ENCODE measurements at places on chromosomes 11 and 22.

DNA sequence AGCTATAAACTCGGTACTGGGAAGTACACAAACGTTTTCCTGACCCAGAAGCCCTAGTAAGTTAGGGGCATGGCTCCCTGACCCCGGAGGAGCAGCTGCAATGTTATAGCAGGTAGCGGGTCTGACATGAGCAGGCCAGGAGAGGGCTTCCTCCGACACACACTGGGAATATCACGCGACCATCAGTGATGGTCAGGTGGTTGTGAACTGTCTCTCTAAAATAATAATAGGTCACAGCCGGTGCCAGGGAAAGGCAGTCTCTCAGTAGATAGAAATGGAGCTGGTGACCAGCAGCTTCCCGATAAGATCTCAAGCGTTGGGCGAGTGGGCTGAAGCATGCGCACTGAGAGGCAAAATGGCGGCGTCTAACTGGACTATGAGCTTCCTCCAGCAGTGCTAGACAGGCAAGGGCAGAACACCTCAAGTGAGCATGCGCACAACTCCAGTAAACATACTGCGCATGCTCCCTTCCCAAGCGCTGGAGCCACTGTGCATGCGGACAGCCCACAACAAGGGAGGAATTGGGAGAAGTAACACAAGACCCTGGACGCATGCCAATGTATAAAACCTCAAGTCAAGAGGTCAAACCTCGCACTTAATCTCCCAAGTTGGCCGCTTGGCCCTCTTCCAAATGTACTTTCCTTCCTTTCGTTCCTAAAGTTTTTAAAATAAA lies 22.3 kb upstream of the TESMIN start:
- no peak for DNase-seq

DNA sequence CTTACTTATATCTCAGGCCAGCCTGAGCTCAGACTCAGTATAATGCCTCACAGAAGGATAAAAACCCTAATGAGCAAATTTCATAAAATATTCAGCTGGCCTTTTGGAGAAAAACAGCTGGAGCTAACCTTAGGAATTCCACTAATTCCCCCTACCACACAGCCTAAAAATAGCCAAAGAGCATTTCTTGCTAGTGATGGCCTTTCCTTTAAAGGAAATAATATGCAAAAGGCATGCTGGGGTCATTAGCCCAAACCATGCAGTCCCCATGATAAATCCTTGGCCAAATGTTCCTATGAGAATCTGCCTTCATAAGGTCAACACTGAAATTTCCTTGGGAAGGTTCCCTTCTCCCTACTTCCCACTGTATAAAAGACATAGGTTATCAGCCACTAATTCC lies 38.2 kb downstream of the SYTL2 start:
- no peak for DNase-seq

DNA sequence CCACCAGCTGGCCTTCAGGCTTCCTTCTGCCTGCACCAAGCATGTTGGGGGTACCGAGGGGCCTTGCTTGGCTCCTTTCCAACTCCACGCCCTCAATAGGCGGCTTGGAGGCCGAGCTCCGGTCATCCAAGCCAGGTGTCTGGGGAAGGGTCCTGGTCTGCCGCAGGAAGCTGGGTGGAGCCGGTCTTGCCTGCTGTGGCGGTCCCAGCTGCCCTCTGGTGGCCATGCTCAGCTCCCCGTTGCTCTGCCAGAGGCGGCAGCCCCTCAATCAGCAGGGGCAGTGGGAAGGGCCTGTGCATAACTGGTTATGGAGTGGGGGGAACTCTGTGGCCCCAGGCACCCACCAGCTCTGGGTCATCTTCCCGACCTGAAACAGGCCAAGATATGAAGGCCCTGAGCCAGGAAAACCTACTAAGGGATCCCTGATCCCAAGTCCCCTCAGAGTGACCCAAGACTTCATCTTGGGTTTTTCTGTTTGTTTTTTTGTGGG lies 3.2 kb downstream of the ARVCF start:
- DNase-seq, result no peak

DNA sequence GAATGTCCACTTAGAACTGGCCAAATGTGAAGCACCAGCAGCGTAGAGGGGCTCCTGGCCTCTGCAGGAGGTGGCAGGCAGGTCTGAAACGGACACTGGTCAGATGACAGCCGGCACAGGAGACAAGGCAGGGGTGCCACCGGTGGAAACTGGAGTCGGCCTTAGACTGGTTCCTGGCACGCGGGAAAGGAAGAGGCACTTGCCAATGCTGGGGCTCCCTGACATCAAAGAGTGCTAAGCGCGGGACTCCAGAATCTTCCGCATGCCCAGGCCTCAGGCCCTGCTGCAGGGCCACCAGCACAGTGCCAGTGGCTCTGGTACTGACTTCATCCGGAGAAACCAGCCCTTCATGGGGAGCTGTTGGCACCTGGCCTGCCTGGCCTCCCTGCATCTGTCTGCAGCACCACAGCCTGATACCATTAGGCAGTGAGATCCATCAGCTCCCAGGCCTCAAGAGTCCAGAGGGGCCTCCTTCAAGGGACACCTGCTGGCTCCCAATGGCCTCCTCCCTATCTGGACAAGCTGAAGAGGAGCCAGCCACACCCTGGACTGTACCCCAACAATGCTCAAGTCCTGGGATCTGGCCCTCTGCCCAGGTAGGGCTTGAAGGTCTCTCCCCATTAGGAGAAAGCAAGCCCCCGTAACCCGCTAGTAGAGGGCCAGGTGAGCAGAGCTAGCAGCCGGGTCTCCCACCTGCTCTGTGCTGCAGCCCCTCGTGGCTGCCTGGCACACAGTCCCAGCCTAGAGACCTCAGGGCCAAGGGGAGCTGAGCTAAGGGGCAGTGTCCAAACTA lies 29.7 kb upstream of the GNB1L start:
- no peak for DNase-seq

- no peak for DNase-seq
Observed at GRCh38 chr11:116114198-116114651, 610.0 kb upstream of the CADM1 start.

Measured in stimulated activated CD4-positive, alpha-beta T cell treated with anti-CD3 and anti-CD28 coated beads, Interleukin-12 subunit alpha, Interleukin-12 subunit beta, amount 100 ng/mL, for 48 hours (primary cell).